Esophagus muscularis mucosa (tissue), 4 donors: ENCODE measurements at places on chromosomes 1 and 21.
A peak's percentile ranks its signal among the peaks of the same experiment; 100 is the strongest.

- no peak for DNase-seq
Measured at GRCh38 chr1:167582064-167582463, 28.5 kb upstream of the CREG1 start.

- DNase-seq, result no peak
Measured at GRCh38 chr1:91736715-91737615, 149.0 kb downstream of the TGFBR3 start.

GRCh38 chr1:110616587-110616986 lies 10.4 kb upstream of the KCNA2 start:
- no peak for DNase-seq

DNA sequence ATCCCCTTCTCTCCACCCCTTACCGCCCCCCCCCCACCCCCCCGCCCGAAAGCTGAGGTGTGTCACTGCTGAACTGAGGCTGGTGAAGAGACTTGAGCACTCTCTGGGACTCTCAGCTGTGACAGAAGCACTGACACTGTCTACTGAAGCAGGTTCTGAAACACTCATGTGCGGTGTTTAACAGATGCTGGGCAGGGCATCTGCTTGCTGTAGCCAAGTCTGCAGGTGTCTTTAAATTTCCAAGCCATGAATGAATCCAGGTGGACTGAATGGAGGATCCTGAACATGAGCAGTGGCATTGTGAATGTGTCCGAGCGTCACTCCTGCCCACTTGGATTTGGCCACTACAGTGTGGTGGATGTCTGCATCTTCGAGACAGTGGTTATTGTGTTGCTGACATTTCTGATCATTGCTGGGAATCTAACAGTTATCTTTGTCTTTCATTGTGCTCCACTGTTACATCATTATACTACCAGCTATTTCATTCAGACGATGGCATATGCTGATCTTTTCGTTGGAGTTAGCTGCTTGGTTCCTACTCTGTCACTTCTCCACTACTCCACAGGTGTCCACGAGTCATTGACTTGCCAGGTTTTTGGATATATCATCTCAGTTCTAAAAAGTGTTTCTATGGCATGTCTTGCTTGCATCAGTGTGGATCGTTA lies at the start of gene GPR52:
Gene GPR52, plus strand, starts transcription at position 99 of the 665 bp plus-strand sequence. Its CDS starts 148 bp downstream, at position 247.
- DNase-seq, result no peak

GRCh38 chr1:243883551-243883950 lies 33.5 kb upstream of the AKT3 start:
- DNase-seq, result no peak

DNA sequence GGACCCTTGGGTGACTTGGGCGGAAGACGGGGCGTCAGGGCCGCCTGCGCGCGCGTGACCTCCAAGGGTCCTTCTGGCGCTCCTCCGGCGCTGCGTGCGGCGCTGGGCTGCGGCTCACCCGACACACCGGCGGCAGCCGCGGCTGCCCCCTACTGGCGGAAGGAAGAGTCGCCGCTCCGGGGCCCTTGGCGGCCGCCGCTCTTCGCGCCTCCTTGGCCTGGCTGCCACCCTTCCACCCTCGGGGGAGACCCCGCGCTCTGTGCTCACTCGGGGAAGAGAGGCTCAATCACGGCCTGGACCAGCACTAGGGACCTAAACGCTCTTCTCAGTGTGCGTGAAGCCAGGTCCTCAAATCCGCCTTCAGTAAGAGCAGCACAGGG lies 89.7 kb downstream of the DMRTA2 start:
- DNase-seq, result no peak

GRCh38 chr1:234633246-234634003 lies 23.4 kb upstream of the IRF2BP2 start:
- DNase-seq, result no peak

- DNase-seq, result peak; percentile 89
Measured at GRCh38 chr1:59186656-59187055, 110.2 kb upstream of the FGGY start.

- DNase-seq, result peak; percentile 77
Measured at GRCh38 chr1:167137332-167137781, 43.5 kb downstream of the STYXL2 start.

- no peak for DNase-seq
Measured at GRCh38 chr1:35191429-35192055, 1.4 kb downstream of the SFPQ start.

GRCh38 chr1:235525314-235525713 lies 21.1 kb upstream of the B3GALNT2 start:
- DNase-seq, result no peak

GRCh38 chr1:205792961-205793673 lies 17.8 kb upstream of the RAB29 start:
- no peak for DNase-seq

GRCh38 chr1:112706505-112707220 lies at the start of gene RHOC:
TSS of gene RHOC (minus strand) at chr1:112707127. CDS start at chr1:112703799, 3,328 bp downstream.
- DNase-seq, result no peak

GRCh38 chr1:238777551-238777950 lies 608.8 kb upstream of the CHRM3 start:
- DNase-seq, result no peak

- no peak for DNase-seq
Measured at GRCh38 chr1:151942882-151943281, 33.6 kb upstream of the THEM4 start.

DNA sequence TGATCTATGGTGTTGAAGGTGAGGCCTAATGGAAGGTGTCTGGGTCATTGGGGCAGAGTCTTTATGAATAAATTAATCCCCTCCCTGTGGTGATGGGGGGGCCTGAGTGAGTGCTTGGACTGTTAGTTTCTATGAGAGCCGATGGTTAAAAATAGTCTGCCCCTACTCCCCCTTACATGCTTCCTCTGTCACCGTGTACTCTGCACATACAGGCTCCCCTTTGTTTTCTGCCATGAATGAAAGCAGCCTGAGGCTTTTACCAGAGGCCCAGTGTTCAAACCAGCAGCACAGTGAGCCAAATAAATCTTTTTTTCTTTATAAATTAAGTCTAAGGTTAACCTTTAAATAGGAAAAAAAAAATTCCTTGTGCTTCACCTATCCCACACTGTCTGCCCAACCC lies 657.0 kb downstream of the AMY1C start:
- DNase-seq, result no peak

DNA sequence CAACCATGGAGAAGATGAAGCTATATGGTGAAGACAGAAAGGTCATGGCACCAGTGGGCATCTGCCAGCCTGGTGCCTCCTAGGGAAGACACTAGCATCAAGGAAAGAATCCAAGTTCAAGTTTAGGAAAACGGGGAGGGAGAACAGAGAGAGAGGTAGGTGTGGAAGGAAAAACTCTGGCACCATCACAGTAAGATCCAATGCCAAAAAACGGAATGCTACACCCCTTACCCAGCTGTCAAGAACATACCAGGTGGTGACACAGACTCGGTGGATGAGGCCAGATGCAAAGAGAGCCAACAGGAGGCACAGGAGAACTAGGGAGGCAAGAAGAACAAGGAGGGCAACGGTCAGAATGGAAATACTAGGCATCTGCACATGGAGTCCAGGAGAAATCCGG lies 3.6 kb downstream of the KRTCAP2 start:
- peak; percentile 39 for DNase-seq

- peak; percentile 80 for DNase-seq
Measured at GRCh38 chr1:87115317-87115890, 201.0 kb downstream of the HS2ST1 start.

DNA sequence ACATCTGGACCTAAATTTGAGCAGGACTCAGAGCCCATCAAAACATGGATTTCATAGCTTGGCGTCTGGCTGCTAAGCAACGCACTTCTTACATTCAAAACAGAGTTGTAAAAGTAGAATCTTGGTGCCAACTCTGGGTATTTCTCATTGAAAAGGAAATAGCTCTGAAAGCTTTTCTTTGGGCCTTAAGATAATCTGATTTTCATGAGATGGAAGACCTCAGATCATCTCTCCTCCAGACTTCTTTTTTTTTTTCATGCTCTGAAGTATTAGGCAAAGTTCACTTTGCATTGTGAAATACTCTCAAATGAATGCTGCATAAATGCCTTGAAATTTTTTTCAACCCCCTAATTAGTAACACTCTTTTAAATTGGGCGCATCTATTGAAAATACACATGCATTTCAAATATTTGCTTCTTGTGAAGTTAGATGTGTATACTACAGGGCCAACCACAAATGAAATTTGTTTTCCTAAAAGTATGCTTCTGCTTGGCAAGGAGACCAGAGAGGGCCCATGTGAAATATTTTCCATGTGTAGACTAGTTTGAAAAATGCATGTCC lies 4.2 kb downstream of the ADAMTS5 start:
- no peak for DNase-seq

DNA sequence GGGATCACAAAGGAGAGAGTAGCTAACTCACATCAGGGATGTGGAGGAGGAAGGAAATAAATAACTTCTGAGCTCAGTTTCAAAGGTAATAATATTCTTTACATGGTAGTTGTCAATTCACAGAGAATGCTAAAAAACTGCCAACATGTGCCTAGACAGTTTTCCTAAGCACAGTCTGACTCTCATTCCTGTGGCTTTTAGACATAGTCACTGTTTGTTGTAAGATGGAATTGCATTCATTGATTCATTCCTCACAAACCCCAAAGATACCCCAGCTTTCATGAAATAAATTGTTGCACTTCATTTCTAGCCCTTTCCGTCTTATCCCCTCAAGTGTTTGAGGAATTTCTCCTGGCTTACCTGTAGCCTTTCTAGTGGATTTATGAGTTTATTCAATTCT lies 263.9 kb downstream of the NTNG1 start:
- no peak for DNase-seq

GRCh38 chr1:54549181-54549924 lies 1.3 kb downstream of the ACOT11 start:
- DNase-seq, result no peak

- DNase-seq, result no peak
Measured at GRCh38 chr1:55217226-55217986, 2.2 kb upstream of the USP24 start.

GRCh38 chr1:85334962-85335361 lies 58.5 kb upstream of the BCL10 start:
- no peak for DNase-seq

DNA sequence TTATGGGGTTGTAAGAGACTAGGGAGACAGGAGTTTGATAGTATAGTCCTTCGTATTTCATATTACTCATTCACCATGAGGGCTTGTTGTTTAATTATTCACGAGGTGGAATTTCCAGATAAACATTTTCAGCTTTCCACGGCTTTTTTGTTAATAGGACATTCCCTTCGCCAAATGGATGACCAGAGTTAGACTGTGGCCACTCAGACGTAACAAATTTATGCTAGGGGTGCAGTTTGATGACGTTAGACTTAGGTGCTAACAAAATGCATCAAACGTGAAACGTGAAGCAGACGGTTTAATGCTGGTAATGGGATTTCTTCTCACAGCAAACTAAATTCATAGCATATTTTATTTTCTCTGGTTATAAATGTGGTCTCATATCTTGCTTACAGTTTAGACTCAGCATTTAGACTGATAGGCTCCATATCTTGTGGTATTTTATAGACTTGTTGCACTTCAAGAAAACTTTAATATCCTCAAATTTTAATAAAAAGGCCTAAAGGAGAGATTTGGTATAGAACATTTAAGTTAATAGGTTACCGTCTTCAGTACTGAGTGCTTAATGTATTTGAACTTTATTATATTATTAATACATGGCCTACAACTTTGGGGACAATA lies 2.3 kb downstream of the DHX9 start:
- no peak for DNase-seq

DNA sequence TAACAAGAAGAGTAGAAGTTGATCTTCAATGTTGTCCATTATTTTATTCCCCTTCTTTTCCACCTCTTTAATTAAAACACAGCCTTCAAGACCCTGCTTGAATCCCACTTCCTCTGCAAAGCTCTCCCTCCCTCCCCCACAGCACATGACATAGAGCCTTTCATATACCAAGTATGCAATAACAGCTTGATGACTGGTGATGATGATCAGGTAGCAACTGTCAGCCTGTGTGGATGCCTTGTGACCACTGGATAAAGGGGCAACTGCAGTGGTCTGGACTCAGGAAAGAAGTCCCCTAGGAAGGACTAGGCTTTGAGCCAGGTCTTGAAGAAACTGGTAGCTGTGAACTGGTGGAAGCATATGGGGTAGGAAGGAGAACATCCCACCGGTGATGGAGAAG lies 53.8 kb upstream of the PRDX6 start:
- no peak for DNase-seq

- DNase-seq, result no peak
Measured at GRCh38 chr21:30391492-30392025, 4.3 kb upstream of the KRTAP13-1 start.
